Adrenal gland (tissue), 19 donors: ENCODE measurements at places on chromosomes 4 and X. TPM values are rescaled to one million over a fixed set of nuclear protein-coding genes. Genes with fewer than 3 reads are reported as not detected.
A peak's percentile ranks its signal among the peaks of the same experiment; 100 is the strongest.

GRCh38 chr4:3675251-3676115 is 90.7 kb upstream of the ADRA2C start:
- no peaks in the 10 kb centered on the region for H3K27me3 ChIP-seq
- H3K4me3 ChIP-seq = no peak overlapping the region
- DNase-seq = no peak
- no peaks in the 10 kb centered on the region for H3K4me1 ChIP-seq

GRCh38 chr4:23970201-23970850 is 80.5 kb upstream of the PPARGC1A start:
- no peak for DNase-seq
- H3K36me3 ChIP-seq = no peaks in the 10 kb centered on the region
- H3K27me3 ChIP-seq = no peaks in the 10 kb centered on the region
- no peak overlapping the region for H3K4me3 ChIP-seq

- no peaks in the 10 kb centered on the region for H3K36me3 ChIP-seq
- H3K27me3 ChIP-seq = no peaks in the 10 kb centered on the region
- H3K4me3 ChIP-seq = no peak overlapping the region
- H3K4me1 ChIP-seq = no peaks in the 10 kb centered on the region
These were observed 170.7 kb upstream of the PUDP start for GRCh38 chrX:7318661-7319060.

DNA sequence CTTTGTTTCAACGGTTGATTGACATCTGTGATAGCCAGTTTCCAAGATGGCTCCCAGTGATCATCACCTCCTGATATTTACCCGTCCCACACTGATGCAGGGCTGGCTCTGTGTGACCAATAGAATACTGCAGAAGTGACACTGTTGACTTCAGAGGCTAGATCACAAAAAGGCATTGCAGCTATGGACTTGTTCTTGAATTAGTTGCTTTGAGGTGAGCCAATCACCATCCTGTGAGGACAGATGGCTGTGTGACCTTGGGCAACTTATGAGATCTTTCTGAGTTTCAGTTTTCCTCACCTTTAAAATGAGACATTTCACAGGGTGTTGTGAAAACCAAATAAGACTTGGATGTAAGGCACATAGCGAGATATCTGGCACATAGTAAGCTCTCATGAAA is 1.8 kb upstream of the GPR82 start:
- H3K27ac ChIP-seq = no peak overlapping the region
- H3K27me3 ChIP-seq = peaks cover 3% of the 10 kb centered on the region
- DNase-seq = no peak
- H3K36me3 ChIP-seq = no peaks in the 10 kb centered on the region
- no peak overlapping the region for H3K4me3 ChIP-seq
- no peaks in the 10 kb centered on the region for H3K4me1 ChIP-seq

DNA sequence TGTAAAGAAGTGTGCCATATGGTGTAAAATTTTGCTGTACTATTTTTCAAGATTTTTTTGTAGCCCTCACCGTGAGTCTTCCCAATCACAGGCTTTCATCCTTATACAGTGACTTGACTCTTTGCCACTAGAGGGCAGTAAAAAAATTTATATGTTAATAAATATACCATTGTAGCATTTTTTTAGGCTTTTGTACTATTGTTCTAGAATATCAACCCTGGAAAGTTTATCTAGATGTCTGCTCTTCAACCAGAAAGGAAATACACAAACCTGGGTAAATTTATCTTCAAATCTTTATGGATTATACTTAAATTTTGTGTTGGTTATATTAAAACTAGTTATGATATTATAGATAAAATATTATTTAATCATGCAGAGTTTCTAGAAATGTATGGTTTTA is 235.3 kb downstream of the TENM3 start:
- no peak overlapping the region for H3K4me3 ChIP-seq
- H3K27me3 ChIP-seq = no peaks in the 10 kb centered on the region
- H3K4me1 ChIP-seq = no peaks in the 10 kb centered on the region
- no peak for DNase-seq

- H3K4me3 ChIP-seq = peak overlapping the region; percentile 18
- peak; percentile 74 for DNase-seq
- peak overlapping the region; percentile 44 for H3K27ac ChIP-seq
- H3K27me3 ChIP-seq = no peaks in the 10 kb centered on the region
These were observed 28.7 kb upstream of the RBMX start for GRCh38 chrX:136909119-136909705.

GRCh38 chr4:146108756-146109155 is 66.8 kb upstream of the LSM6 start:
- H3K27me3 ChIP-seq = no peaks in the 10 kb centered on the region
- H3K27ac ChIP-seq = no peak overlapping the region
- no peaks in the 10 kb centered on the region for H3K36me3 ChIP-seq

GRCh38 chrX:117038918-117039440 is 576.2 kb upstream of the CT83 start:
- no peak for DNase-seq
- H3K4me1 ChIP-seq = no peaks in the 10 kb centered on the region
- H3K36me3 ChIP-seq = no peaks in the 10 kb centered on the region
- H3K4me3 ChIP-seq = no peak overlapping the region

GRCh38 chr4:127622621-127622920 is 10.2 kb upstream of the INTU start:
- H3K27me3 ChIP-seq = peaks cover 19% of the 10 kb centered on the region
- H3K27ac ChIP-seq = no peak overlapping the region
- no peak overlapping the region for H3K4me3 ChIP-seq
- DNase-seq = no peak

DNA sequence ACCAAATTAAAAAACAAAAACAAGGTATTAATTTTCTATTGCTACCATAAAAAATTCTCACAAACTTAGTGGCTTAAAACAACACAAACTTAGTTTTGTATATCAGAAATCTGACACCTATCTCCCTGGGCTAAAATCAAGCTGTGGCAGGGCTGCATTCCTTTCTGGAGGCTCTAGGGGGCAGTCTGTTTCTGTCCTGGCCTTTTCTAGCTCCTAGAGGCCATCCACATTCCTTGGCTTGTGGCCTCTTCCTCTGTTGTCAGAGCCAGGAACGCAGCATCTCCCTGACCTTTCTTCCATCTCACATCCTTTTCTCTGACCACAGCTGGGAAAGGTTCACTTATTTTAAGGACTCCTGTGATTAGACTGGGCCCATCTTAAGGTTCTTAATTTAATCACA is 38.9 kb upstream of the TLR2 start:
- H3K4me1 ChIP-seq = no peaks in the 10 kb centered on the region
- DNase-seq = no peak
- no peaks in the 10 kb centered on the region for H3K36me3 ChIP-seq
- H3K4me3 ChIP-seq = no peak overlapping the region
- H3K27ac ChIP-seq = no peak overlapping the region
- H3K27me3 ChIP-seq = no peaks in the 10 kb centered on the region

DNA sequence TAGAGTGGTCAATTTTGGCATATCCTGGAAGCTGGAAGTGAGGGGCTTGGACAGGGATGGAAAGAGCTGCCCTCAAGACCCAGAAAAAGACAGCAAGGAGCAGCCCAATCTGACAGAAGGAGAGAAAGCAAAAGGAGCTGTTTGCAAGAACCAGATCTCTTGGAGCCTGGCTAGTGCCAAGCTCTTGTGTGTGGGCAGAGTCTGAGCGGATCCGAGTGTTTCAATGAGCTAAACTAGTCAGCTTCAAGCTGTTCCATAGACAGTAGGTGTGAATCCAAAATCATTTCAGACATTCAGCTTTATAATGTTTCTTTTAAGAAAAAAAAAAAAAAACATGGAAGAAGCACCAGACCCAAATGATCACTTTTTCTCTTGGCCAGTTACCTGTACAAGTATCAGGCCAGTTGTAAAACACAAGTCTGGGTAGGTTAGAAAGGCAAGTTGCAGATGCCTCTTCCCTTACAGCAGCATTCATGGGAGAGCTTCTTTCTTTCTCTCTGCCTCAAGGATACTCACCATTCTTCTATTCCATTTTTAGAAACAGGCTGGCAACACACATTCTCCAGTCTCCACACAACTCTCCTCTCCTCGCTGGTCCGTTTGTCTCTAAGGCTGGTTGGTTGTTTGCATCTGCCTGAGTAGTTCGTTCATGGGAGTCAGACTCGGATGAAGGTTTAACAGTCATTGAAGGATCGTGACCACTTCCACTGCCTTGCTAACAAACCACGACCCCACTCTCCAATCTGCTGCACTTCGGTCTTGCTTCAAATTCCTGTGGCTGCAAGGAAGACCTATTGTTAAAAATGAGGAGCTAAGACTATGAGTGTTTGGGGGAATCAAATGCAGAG is 105.2 kb upstream of the GATB start:
- no peaks in the 10 kb centered on the region for H3K4me1 ChIP-seq
- H3K27ac ChIP-seq = no peak overlapping the region
- H3K27me3 ChIP-seq = no peaks in the 10 kb centered on the region
- no peak overlapping the region for H3K4me3 ChIP-seq
- H3K36me3 ChIP-seq = no peaks in the 10 kb centered on the region

DNA sequence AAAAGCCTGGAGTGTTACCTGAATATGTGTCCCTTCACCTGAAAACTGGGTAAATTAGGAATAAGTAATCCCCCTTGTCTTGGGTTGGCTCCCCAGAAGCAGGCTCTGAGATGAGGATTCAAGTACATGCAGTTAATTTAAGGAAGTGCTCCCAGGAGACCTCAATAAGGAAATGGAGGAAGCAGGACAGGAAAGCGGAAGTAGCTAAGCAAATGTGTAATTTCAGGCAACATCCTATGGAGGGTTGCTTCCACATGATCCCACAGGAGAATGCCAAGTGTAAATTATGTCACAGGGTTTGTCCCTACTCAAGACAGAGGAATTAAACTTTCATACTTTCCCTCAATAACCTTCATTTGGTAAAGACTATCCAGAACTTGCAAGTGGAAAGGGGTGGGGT is 48.1 kb upstream of the ARHGEF6 start:
- no peak overlapping the region for H3K27ac ChIP-seq
- no peak for DNase-seq
- H3K27me3 ChIP-seq = no peaks in the 10 kb centered on the region
- no peaks in the 10 kb centered on the region for H3K36me3 ChIP-seq

GPM6B gene
- 4.1 TPM for total RNA-seq

FGF13 gene
- total RNA-seq = 1.9 TPM

HNRNPH2 gene
- total RNA-seq = 65.7 TPM

FHIP1A gene
- total RNA-seq = 7.8 TPM

CLIC2 gene
- total RNA-seq = 10.1 TPM

CPLX1 gene
- total RNA-seq = 1.7 TPM
